Liver (tissue), 10 donors: ENCODE measurements at places on chromosomes 3 and 15. TPM values are rescaled to one million over a fixed set of nuclear protein-coding genes. Genes with fewer than 3 reads are reported as not detected.

ERICH6 gene
- total RNA-seq: under 0.01 TPM

CD200 gene
- total RNA-seq: 0.25 TPM

DZIP1L gene
- total RNA-seq: 1.6 TPM

SNX33 gene
- total RNA-seq: 10.8 TPM

LRTM1 gene
- not detected for total RNA-seq

CD86 gene
- 4.0 TPM for total RNA-seq

SOX14 gene
- total RNA-seq: not detected

TEX55 gene
- not detected for total RNA-seq

CATSPER2 gene
- total RNA-seq: 0.33 TPM
